Omental fat pad (tissue), 4 donors: ENCODE measurements at places on chromosomes 5 and 9.
A peak's percentile ranks its signal among the peaks of the same experiment; 100 is the strongest.

DNA sequence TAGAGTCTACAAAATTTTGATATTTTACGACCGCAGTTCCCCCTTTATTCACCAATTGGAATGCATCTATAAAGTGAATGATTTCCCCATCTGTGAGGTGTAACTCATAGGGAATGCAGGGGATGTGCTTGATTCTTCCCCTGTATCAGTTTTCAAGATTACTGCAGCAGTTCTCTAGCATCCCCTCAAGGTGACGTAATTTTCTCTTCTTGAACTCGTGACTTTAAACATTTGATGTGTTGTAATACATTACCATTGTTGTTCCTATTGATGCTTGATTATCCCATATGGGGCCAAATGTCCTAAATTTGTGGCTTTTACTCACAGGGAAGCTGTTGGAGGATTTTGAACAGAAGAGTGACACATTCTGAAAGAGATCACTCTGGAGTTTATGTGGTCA lies 240.2 kb downstream of the CD180 start:
- DNase-seq, result no peak

- DNase-seq, result no peak
These were observed 42.2 kb upstream of the ICE1 start for GRCh38 chr5:5380298-5380697.

- DNase-seq, result peak; percentile 93
These were observed 124.4 kb downstream of the C9orf50 start for GRCh38 chr9:129496473-129497004.

DNA sequence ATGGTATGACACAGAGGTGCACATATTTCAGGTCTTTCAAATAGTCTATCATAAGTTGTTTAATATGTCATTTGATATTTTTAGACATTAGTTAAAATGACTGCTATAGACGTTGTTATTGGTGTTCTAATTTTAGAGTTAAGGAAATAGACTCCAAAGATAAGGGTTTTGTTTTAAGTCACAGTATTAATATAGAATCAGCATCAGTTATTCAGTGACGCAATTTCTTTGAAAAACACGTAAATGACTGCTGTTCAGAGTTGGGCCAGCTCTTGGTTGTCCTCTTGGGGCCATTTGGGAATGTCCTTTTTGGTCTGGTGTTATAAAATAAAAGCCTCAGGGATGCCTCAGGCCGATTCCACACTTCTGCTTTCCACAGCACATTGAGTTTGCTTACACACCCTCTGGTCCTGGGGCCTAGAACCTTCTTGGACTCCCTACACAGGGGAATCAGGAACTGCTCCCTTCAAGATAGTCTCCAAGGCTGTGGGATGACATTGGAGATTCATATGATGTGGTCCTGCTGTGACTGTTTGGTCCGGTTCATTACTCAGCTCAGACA lies 14.3 kb downstream of the OTULIN start:
- DNase-seq, result no peak

GRCh38 chr9:4301971-4302427 lies 2.1 kb upstream of the GLIS3 start:
- DNase-seq, result peak; percentile 35

DNA sequence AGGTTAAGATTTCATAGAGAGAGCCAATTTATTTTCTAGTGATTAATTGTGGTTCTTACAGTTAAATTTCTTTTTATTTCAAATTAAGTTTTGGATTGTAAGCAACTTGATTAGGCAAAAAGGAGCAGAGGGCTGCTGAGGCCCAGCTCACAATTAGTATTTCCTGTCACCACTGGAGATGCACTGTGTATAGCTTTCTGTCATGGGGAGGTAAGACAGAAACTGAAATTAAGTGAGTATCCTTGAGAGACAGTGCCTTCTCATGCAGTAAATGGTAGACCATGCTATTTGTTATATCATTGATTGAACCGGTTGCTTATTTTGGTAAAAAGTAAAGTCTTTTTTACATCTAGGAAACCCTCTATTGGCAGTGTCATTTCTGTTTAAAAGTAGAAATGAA lies 190.7 kb downstream of the CCDC171 start:
- no peak for DNase-seq

GRCh38 chr5:42718591-42718990 lies 38.0 kb upstream of the CCDC152 start:
- DNase-seq, result no peak

DNA sequence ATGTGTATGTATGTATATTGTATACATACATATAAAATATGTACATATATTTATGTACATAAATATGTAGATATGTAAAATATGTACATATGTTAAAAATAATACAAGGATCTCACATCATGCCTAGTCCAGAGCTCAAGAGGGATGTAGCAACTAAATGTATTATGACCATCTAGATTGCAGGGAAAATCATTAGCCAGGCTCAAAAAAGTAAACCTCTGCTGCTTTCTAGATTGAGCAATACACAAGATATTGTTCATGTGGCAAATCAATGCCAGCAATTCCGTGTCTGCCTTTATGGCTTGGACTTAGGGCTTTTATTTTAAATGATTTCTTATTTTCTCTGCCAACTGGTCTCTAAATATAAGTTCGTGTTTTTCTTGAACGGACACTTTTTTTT lies 65.2 kb downstream of the RAI14 start:
- no peak for DNase-seq

GRCh38 chr5:178839319-178839704 lies 20.4 kb upstream of the ZNF354B start:
- peak; percentile 46 for DNase-seq

DNA sequence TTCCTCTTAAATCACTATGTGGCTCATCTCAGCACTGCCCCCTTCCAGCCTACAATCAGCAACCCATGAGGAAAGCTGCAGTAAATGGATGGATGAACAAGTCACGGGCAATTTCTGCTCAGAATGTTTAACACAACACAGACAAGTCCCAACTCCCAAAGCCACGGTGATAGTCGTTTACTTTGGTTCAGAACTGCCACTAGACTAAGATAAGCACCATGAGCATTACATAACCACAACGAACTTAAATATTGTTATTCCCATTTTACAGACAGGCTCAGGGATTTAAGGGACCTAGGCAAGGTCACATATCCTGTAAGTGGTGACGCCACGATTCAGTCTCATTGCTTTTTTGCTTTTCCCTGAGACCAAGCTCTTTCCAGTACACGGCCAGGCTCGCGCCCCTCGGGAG lies 2.0 kb upstream of the SMIM27 start:
- DNase-seq, result no peak

GRCh38 chr9:98784831-98785806 lies 11.2 kb downstream of the ANKS6 start:
- DNase-seq, result no peak

DNA sequence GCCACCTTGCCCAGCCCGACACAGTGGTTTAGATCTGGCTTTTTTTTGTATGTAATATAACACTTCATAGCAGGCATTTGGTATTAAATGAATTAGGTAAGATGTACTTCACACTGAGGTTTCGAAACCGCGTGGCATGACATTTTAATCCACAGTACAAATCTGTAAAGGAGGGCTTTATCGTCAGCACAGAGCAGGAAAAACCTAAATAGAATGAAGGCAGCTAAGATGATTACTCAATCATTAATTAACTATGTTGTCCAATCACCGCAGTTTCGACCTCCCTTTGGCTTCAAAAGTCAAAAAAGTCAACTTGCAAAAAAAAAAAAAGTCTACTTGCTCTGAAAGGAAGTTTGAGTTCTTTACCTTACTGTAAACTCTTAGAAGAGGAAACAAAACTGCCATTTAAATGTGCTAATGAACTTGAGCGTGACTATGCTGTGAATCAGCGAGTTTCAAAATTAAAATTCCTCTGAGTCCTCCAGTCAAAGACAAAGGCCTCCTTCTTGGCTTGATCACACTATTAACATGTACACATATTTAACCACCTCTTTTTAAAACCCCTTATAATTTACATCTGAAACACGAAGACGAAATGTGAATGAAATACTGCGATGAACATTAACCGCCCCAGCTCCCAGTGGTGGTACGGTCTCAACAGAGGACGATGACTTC lies 698 bp upstream of the SEC24A start:
- no peak for DNase-seq

GRCh38 chr5:169417676-169418075 lies 116.7 kb upstream of the SLIT3 start:
- DNase-seq, result no peak

DNA sequence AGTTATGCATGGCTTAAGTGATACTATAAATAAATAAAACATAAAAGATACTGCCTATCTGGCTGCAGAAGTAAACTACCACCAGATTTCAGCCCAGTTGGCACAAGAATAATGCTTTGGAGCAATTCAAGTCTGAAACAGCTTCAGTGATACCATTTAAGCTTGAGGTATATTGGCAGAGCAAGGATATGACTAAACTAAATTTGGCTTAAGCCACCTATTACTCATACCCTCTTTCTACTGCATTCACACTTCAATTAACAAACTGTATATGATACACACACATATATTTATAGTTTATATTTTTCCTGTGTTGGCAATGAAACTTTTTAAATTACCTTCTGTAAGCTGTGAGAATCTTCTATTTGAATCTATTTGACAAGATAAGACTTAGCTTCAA lies 431.9 kb downstream of the ANXA1 start:
- DNase-seq, result no peak

DNA sequence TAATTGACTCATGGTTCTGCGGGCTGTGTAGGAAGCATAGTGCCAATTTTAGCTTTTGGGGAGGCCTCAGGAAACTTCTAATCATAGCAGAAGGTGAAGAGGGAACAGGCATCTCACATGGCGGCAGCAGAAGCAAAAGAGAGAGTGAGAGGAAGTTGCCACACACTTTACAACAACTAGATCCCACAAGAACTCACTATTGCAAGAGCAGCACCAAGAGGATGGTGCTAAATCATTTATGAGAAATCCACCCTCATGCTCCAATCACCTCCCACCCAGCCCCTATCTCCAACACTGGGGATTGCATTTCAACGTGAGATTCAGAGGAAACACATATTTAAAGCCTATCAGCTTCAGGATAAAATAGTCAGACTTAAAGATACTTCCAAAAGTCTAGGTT lies 36.1 kb upstream of the LPAR1 start:
- no peak for DNase-seq

DNA sequence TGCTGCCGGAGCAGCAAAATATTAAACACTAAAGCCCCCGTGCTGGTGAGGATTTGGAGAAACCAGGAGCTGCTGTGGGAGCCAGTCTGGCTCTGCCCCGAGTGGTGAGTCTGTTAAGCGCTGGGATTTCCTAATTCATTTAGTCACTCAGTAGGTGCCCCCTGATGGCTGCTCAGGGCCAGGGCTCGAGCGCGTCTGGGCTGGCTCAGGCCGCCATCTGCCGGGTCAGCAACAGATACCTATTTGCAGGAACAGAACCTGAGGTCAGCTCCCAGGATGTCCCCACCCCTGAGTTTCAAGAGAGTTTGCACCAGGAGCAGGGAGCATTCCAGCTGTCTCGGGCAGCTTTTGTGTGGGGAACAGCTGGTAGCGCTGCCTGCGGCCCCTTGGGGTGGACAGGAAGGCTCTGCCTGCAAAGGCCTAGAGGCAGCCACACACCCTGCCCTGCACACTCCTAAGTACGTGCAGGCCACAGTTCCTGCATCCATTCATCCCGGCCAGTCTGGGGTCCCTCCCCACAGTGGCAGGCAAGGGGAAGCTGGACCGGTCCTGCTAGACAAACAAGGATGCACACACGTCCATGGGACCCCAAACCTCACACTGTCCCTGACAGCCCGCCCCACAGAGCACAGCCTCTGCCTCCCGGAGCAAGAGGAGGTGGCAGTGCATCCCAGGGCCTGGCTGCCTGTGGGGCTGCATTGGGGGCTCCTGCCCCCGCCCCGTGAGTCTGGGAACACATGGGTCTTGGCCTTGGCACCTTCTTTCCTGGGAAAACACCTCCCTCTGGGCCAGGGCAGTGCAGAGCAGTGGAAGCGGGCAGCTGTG lies 83.7 kb downstream of the ADAMTS2 start:
- DNase-seq, result no peak

- no peak for DNase-seq
These were observed 95.7 kb downstream of the HOMER1 start for GRCh38 chr5:79418276-79418675.

GRCh38 chr9:18352711-18353110 lies 121.2 kb upstream of the ADAMTSL1 start:
- DNase-seq, result no peak

DNA sequence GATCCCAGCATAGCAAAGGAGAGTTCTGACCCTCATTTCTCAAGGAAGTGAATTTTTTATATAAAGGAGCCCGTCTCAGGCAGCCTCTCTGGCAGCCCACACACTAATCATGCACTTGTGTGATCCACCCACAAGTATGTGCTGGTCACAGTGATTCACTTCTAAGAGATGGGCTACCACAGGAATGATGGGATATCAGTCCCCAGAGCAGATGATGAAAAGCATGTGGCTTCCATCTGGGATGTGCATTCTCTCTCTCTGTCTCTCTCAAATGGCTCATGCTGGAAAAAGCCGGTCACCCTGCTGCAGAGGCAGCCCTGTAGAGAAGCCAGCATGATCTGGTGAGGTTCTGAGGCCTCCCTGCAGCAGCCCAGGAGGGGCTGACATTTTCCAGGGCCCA lies 74.2 kb upstream of the ADCY2 start:
- no peak for DNase-seq

DNA sequence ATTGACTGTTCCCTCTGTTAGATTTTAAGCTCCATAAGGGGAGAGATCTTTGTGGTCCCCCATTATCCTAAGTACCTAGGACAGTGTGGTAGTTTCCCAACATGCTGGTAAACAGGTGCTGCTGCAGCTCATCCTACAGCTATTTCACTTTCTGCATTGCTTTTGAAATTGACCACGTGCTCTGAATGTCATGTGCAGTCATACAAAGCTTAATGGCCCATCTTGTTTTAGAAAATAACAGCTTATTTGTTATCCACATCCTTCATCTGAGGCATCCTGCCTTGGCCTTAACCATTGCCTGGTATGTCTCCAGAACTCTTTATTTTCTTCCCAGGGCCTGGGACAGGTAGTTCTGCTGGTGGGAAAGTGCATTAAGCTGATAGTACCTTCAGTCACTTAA lies 14.7 kb downstream of the PIK3R1 start:
- no peak for DNase-seq

GRCh38 chr5:145347026-145347616 lies 488.0 kb downstream of the PRELID2 start:
- DNase-seq, result no peak

DNA sequence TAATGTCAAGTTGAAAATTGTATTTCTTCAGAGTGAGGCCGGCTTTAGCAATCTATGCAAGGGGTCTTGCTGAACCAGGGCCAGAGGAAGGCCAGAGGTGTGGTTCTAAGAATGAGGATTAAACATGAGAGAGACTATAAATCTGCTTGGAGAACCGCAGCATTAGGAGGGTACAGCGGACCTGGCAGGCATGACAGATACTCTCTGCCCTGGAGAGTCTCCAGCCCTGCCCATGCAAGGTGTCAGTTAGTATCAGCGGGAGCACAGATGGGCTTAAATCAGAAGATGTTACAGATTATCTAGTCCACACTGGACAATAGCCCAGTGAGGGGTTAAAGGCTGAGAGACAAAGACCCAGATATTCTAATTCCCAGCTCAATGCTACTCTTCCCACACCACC lies 11.5 kb upstream of the GPX3 start:
- no peak for DNase-seq

DNA sequence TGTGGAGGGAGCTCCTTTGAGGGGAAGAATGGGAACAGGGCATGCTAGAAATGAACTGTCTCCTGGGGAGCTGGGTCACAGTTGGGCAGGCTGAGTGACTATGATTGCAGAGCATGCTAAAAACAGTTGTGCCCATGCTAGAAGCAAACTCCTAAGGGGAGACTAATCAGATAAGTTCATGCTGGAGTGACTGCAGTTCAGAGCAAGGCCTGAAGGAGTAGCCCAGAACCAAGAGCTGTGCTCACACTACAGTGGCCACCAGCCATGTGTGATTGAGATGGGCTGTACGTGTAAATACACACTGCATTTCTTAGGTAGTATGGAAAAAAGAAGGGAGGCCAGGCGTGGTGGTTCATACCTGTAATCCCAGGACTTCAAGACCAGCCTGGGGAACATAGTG lies 10.3 kb upstream of the AK1 start:
- DNase-seq, result no peak
